Stimulated activated CD8-positive, alpha-beta memory T cell treated with anti-CD3 and anti-CD28 coated beads, Interleukin-15, amount 100 ng/mL, for 24 hours (primary cell): ENCODE measurements at places on chromosomes 2 and 18.

GRCh38 chr2:145021962-145022665 is 502.2 kb upstream of the ZEB2 start:
- no peak for DNase-seq

DNA sequence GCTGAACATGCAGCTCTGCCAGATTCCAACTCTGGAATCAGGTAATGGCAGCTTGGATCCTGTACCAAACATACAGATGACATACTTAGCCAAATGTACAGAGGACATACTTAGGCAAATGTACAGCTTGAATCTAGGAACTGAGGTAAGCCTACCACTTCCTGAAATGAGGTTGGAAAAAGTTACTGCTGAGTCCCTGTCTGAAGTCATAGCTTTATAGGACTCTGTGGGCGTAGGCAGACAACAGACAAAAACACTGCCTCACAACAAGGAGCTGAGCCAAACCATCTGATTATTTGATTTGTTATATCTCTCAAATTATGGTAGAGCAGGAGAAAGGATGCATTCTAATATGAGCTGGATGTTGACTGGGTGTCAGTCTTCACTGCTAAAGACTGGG is 290.2 kb upstream of the TCF4 start:
- no peak for DNase-seq

DNA sequence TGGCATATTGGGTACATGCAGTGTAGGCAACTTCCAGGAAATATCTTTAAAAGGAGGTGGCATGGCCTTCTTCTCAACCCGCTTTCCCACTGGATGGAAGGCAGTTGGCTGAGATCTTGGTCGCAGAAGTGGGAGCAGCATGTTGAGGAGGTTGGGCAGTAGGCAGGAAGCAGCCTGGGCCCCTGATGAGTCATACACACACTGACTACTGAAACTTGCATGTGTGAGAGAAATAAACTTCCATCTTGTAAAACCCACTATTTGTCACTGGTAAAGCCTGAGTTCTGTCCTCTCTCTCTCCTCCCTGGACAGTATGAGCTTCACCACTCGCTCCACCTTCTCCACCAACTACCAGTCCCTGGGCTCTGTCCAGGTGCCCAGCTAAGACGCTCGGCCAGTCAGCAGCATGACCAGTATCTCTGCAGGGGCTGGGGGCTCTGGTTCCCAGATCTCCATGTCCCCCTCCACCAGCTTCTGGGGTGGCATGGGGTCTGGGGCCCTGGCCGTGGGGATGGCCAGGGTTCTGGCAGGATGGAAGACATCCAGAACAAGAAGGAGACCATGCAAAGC is 233.8 kb upstream of the SPRED2 start:
- DNase-seq = no peak

DNA sequence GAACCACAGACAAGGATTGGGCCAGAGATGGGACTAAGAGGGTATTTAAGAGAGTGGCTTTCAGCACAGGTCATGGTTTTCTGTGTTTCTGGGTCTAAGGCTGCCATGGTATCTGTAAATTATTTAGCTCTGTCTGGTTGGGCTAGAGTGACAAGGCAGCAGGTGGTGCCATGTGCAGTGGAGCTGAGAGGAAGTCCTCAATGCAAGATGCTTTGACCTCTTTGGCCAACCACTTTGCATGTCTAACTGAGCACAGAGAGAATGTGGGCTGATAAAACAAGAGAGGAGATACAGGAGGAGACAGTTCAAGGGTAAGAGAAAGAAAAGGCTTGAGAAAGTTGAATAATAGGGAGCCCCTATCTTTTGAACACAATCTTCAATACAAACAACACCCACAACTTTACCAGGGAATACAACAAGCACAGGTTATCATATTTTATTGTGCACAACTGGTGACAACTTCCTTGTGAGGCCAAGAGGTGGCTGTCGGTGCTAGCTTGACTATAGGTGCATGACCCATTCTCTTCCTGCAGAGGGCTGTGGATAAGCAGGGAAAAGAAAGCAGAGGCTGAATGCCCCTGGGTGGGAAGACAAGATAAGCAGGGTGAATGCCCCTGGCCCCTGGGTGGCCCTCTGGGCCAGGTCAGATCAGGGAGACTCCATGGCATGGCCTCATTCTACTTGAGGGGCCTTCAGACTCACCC is 12.3 kb downstream of the FLACC1 start:
- no peak for DNase-seq

DNA sequence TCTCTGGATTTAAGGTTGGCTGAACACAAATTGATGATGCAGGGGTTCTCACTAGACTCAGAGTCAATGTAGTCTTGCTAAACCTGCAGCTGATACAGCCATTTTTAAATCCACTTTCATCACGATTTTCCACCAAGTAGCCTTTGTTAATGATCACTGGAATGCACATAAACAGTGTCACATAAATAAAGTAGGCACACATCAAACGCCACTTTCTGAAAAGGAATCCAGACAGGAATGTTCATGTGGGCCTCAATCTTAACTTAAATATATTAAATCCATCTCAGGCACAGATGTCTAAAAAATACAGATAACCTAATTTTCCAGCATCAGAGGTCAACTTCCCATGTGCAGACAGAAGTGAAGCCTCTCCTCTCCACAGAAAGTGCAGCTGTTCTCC is 58.3 kb downstream of the LAMA1 start:
- DNase-seq = no peak

- DNase-seq = no peak
Measured at GRCh38 chr2:960061-960736, 9.6 kb downstream of the SNTG2 start.

GRCh38 chr2:29059624-29060023 is 14.7 kb downstream of the PCARE start:
- no peak for DNase-seq

DNA sequence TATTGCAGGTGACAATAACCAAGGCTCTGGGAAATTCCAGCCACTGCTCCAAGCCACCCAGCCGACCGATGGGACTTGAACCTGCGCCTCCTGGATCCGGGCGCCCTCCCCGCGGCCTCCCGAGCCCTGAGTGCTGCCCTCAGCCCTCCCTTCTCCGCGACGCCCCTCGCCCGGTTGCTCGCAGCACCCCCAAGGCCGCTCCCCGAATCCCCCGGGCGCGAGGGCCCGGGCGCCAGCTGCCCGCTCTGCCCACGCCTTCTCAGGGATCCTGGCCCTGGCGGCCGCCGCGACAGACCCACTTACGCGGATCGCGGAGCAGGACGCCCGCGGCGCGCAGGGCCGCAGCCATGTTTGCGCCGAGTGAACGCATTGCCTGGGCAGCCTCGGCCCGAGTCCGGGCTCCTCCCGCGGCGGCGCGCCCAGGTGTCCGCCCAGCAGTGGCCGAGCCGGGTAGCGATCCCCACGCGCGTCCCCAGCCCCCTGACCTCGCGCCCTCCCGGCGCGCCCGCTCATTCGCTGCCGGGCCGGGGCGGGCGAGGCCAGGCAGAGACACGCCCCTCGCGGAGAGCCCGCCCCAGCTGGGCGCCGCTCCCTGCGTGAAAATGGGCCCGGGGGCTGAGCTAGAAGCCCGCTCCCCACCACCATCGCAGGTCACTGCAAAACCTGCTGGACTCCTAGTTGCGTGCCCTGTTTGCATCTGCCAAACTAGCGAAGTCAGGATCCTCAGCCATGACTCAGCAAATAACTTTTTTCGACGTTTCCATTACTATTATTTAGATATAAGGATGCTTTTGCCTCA is at the start of gene FECH:
TSS of gene FECH (minus strand) at position 452 of the 799 bp plus-strand sequence. CDS start at position 370, 82 bp downstream.
- DNase-seq = peak; percentile 29

DNA sequence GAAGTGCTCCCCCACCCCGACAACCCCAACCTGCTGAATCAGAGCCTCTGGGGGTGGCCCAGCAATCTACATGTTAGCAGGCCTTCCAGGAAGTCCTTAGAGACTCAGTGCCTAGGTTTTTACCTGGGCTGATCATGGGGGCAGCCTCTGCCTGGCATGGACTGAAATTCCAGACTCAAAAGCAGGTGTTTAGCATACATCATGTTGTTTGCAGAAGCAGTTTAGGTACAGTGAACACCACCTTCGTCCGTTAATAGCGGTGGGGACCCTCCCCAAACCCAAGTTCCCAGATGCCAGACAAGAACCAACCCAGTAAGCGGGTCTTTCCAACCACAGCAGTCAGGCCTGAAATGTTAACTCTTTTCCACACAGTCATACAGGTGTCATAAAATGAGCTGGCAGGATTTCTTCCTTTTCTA is 26.4 kb upstream of the GALR1 start:
- no peak for DNase-seq

GRCh38 chr2:180625006-180625844 is 355.2 kb upstream of the UBE2E3 start:
- no peak for DNase-seq

- no peak for DNase-seq
Measured at GRCh38 chr2:55786280-55786679, 92.6 kb upstream of the PNPT1 start.

DNA sequence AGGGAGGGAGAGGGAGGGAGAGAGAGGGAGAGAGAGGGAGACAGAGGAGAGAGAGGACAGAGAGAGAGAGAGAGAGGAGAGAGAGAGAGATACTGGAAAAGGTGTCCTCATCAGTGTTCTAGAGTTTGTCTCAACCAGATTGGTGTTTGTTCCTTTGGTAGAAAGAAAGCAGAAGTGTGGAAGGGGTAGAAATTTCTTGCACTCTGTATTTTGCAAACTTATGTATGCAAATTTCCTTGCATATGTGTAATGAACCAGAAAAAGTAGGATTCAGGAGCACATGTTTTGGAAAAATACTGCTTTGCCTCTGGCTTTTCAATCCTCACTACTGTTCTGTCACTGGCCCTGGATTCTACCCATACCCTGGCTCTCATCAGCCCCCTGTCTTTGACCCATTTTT is 1.1 kb upstream of the SP140 start:
- DNase-seq = no peak

DNA sequence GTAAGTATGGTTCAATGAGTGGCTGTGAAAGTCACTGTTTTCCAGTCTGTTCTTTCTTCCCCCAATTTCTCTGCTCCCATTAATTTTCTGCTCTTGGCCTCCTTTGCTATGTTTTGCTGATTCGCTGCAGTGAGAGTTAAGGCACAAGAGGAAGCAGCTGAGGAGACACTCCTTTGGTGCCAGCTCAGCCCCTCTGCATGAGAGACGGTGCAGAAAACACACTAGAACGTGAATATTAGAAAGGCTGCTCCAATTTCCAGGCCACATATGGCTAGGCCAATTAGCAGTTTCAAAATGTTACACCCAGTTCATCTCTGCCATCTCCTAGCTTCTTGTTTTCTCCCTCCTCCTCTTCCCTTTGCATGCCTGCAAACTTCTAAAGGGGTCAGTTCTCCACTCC is 38.9 kb downstream of the AKAIN1 start:
- DNase-seq = no peak

DNA sequence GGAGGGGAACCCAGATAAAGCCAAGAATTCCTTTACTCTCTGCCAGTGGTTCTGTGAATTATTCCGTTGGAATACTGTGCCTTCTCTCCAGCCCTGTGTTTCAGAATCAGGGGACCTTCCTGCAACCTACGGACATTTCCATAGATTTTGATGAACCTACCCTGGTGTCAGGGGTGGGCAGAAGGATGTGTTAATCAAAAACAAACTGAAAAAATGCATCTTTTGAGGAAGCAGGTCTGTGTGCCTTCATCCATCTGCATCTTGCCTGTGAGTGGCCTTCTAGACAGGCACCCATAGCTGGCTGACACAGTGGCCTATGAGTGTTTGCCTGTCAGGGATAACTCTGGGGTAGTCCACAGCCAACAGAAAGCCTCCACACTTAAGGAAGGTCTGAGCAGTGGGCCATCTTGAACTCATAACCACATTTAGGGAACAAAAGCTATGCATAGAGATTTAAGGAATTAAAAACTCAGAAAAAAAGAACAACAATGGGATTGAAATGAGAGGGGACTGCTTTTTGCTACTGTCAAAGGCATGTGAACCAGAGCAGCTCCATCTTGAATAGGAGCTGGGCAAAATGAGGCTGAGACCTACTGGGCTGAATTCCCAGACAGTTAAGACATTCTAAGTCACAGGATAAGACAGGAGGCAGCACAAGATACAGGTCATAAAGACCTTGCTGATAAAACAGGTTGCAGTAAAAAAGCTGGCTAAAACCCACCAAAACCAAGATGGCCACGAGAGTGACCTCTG is 45.9 kb upstream of the ITGA6 start:
- no peak for DNase-seq

- DNase-seq = no peak
Measured at GRCh38 chr2:104606056-104606455, 247.9 kb upstream of the POU3F3 start.

GRCh38 chr2:176383100-176383499 is 113.9 kb downstream of the MTX2 start:
- DNase-seq = no peak

DNA sequence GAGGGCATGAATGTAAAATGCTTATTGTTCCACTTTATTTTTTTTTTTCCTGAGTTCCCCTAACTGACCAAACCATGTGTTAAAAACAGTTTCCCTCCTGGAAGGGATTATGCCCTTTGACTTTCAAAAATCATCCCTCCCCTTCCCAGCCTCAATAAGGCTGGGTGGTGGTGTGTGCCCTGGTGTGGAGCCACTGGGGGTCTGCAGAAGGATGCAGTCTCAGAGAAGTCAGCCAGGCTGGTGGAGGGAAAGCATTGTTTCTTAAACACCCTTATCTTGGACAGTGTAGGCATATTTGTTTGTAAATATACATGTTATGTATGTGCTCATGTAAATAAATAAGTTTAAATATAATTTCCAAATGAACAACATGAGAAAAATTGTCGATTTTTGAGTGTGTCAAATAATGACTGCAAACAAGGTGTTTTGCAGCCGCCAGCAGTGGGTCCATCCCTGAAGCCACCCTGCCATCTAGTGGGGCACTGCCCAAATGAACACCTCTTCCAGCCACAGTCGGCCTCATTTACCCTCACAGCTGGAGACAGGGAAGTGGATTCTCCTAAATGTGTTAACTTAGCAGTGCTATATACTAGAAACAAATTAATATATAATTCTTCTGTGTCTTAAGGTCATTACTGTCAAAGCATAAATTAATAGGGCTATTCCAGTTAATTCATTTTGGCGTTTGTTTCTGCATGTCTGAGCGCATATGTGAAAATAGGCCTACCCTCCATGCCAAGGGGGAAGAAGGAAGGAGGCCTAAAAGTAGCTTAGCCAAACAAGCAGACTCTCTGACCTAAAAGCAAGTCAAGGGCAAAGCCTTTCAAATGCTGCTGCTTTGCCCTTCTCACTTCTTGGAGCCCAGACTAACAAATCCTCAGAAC is 209.6 kb upstream of the PIK3C3 start:
- no peak for DNase-seq

- DNase-seq = peak; percentile 37
Measured at GRCh38 chr2:118881490-118882129, 34.2 kb upstream of the EN1 start.

- no peak for DNase-seq
Measured at GRCh38 chr2:126777620-126777978, 121.1 kb upstream of the TEX51 start.

GRCh38 chr2:147430408-147430807 is 414.4 kb upstream of the ACVR2A start:
- DNase-seq = no peak

GRCh38 chr2:171154348-171154747 is 6.3 kb downstream of the TLK1 start:
- DNase-seq = no peak

- no peak for DNase-seq
Measured at GRCh38 chr18:54983041-54983686, 23.9 kb upstream of the CCDC68 start.

GRCh38 chr2:99970292-99970868 is 172.0 kb downstream of the AFF3 start:
- no peak for DNase-seq

- DNase-seq = no peak
Measured at GRCh38 chr2:179843541-179843940, 17.9 kb downstream of the ZNF385B start.

- no peak for DNase-seq
Measured at GRCh38 chr18:75107931-75108276, 101.0 kb downstream of the PTGR3 start.

- DNase-seq = no peak
Measured at GRCh38 chr2:152588998-152589397, 128.3 kb downstream of the PRPF40A start.
